A673 (cell line): ENCODE measurements at places on chromosomes 1 and 21.

GRCh38 chr1:154806333-154806732 lies 63.7 kb downstream of the KCNN3 start:
- no peak for DNase-seq

- DNase-seq, result no peak
These were observed 9.5 kb downstream of the JAK1 start for GRCh38 chr1:64956733-64957441.

- no peak for DNase-seq
These were observed 36.0 kb downstream of the RNU1-1 start for GRCh38 chr1:16478091-16478490.

GRCh38 chr1:2471587-2472001 lies 4.5 kb upstream of the PLCH2 start:
- DNase-seq, result no peak

DNA sequence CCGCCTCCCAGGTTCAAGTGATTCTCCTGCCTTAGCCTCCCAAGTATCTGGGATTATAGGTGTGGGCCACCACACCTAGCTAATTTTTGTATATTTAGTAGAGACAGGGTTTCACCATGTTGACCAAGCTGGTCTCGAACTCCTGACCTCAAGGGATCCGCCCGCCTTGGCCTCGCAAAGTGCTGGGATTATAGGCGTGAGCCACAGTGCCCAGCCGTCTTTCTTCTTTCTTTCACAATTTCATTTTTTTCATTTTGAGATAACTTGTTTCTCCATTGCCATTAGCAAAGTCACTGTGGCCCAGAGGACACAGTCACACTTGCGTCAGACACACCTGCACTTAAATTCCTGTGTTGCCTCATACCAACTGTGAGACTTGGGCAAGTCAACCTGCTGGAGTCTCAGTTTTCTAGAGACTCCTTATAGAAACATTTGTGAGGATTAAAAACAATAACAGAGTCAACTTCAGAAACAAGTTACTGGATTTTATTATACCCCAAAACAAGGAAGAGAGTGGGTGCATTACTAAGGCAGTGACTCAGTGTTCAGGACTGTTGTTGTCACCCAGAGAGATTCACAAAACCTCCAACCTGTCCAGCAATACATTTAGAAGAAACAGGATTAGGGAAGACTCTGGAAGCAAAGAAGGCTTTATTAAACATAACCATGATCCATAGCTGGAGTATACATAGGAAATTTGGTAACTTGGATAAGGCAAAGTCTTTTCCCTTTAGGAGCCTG lies 2.6 kb downstream of the TEDDM1 start:
- DNase-seq, result no peak

GRCh38 chr21:34313116-34313515 lies 50.7 kb upstream of the KCNE2 start:
- no peak for DNase-seq

DNA sequence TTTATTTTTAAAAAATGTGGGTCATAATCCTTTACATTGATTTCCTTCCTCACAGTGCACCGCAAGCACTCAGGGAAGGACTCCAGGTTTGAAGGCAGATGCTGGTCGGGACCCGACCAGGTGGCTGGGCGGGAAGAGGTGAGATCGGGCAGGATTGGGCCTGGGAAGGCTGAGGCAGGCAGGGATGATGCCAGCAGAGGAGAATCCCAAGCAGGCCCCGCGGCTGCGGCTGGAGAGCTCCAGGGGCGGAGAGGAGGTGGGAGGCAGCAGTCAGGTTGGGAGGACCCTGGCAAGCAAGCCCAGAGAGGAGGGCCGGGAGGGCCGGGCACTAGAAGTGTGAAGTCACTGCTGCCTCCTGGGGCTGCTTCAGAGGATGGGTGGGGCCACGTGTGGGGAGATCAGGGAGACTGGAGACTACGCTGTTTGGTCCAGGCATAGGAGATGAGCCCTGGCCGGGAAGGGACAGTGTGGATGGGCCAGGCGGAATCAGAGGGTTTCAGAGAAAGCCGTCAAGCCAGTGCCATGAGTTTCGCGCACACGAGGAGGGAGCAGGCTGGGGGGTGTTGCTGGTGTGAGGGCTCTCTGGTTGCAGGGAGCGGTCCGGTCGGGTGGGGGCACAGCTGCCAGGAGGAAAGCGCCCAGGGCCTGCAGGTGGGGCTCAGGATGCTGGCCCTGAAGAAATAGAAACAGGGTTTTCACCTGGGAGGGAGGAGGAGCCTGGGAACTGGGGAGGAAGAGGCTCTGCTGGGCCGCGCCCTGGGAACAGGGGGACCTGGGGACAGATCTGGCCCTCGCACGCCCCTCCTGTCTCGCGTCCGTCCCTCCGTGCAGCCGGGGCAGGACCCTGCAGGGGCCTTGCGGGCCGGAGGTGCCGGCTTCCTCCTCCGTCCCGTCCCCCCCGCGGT lies 888 bp upstream of the COL18A1 start:
- DNase-seq, result peak; percentile 17

DNA sequence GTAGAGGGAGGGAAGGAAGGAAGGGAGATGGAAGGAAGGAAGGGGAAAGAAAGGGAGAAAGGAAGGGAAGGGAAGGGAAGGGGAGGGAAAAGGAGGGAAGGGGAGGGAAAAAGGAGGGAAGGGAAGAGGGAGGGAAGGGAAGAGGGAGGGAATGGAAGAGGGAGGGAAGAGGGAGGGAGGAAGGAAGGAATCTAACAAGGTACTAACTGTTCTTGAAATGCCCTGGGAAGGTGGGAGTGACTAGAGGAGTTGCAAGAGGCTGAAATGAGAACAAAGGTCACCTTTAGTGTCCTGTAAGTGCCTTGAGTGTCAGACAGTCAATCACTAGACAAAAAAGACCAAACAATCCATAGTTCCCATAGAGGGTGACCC lies 2.3 kb upstream of the ATP2B4 start:
- DNase-seq, result no peak

DNA sequence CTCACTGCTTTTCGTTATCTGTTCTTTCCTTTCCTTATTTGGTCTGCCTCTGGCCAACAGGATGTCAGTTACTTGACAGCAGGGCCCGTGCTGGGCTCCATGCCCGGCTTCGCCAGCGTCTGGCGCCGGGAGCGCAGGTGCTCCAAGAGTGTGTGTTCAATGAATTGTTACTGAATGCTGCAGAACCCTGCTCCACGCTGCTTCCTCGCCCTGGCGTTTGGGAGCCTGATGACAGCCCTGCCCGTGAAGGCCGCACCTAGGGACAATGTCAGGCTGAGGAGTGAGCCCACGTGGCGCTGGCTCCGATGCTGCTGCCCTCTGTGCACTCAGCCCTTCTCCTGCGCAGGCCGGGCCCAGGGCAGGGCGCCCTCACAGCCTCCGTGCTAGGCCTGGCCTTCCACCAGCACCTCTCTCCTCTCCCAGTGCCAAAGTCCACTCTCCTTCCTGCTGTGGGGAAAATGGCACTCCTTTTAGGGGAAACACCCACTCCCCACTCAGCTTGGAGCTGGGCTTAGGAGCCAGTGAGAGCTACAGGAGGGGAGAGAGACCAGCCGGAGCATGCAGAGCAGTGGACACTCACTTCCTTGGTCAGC lies 51.4 kb downstream of the ACBD3 start:
- no peak for DNase-seq

- no peak for DNase-seq
These were observed 89.1 kb upstream of the SLC25A33 start for GRCh38 chr1:9449976-9450696.

- no peak for DNase-seq
These were observed 136.7 kb upstream of the MAGI3 start for GRCh38 chr1:113253590-113253989.

GRCh38 chr1:205518661-205519540 lies 14.4 kb downstream of the CDK18 start:
- peak; percentile 45 for DNase-seq

- peak; percentile 54 for DNase-seq
These were observed 112.5 kb upstream of the GFI1 start for GRCh38 chr1:92599184-92599583.

DNA sequence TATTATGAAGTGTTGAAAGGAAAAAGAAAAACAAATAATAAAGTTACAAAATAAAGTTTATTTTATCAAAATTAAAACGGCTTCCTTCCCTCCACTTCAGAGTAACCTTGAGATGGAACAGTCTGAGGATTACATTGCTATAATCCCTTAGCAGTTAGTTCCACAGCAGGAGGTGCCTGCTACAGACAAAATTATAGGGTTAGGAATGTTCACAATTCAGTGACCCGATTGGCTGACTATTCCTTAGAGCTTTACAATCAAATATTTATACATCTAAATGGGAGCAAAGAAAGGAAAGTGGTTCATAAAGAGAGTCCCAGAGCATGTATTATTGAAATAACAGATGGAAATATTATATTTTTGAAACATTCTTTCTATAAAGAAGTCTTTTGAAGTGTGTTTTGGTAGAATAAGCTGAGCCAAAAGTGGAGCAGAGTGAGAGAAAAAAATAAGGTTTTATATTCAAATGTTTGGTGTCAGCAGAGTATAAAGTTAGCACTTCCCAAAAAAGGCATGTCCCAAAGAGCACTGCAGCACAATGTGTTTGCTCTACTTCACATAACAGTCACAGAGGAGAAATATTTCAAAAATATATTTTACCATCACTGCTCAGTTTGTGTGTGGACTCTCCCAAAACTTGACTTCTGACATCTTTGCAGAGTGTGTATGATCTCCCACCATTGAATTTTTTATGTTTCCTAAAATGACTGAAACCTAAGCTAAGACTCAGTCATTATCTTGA lies 71.4 kb upstream of the GORAB start:
- DNase-seq, result peak; percentile 90

DNA sequence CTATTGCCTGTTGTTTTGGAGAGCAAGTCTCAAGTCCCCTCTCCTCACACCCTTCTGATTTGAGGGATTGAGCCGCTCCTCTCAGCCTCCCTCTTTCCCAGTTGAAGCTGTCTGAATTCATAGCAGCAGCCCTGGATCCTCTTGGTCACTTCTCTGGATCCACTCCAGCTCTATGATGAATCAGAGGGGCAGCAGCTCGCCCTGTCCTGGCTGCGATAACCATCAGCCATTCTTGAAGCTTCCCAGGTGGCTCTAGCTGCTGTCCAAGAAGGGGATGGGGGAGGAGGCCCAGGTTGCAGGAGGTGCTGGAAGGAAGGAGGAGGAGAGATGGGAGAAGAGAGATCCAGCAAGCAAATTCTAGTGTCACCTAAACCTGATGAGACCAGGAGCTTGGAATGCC lies 31.3 kb downstream of the WNT4 start:
- DNase-seq, result no peak

DNA sequence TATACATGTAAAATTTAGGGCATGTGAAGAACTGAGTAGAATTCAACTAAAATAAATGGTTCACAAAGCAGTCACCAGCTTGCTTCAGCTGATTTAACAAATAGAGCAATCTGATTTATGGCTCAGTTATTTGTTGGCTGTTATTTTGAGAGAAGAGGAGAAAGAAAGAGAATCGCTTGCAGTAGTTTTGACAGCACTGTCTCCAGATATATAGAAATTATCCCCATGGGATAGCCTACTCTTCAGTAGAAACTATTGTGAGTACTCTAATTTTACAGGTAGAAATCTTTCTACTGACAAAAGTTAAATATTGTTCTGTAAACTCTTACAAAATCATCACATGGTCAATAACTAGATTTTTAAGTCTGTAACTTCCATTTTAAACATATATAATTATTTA lies 1098.2 kb downstream of the MRPL39 start:
- DNase-seq, result no peak

DNA sequence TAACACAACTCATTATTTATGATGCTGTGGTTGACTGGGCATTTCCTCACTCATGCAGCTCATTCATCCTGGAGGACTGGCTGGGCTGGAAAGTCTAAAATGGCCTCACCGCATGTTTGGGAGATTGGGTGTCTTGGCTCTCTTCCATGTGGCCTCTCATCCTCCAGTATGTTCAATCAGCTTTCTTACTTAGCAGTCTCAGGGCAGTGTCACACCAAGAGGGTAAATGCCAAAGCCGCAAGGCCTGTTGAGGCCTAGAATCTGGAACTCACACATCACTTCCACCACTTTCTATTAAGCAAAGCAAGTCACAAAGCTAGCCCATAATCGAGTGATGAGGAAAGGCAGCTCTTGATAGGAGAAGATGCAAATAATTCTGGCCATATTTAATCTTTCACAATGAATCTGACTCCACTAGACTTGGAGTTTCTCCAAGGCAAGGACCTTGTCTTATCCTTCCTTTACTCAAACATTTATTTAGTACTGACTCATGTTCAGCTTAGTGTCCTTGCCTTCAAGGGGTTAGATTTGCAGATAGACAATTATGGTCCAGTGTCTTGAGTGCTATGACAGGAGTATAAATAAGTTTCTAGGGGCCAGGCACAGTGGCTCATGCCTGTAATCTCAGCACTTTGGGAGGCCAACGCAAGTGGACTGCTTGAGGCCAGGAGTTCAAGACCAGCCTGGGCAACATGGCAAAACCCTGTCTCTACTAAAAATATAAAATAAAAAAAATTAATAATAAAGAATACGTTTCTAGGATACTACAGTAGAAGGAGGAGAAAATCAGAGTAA lies 45.1 kb downstream of the TMEM53 start:
- no peak for DNase-seq

GRCh38 chr1:6044481-6045109 lies 1.1 kb upstream of the KCNAB2 start:
- DNase-seq, result no peak

- peak; percentile 84 for DNase-seq
These were observed 121.2 kb downstream of the SLC45A1 start for GRCh38 chr1:8439015-8439702.

- DNase-seq, result no peak
These were observed 37.4 kb downstream of the FCER1A start for GRCh38 chr1:159339536-159339935.

DNA sequence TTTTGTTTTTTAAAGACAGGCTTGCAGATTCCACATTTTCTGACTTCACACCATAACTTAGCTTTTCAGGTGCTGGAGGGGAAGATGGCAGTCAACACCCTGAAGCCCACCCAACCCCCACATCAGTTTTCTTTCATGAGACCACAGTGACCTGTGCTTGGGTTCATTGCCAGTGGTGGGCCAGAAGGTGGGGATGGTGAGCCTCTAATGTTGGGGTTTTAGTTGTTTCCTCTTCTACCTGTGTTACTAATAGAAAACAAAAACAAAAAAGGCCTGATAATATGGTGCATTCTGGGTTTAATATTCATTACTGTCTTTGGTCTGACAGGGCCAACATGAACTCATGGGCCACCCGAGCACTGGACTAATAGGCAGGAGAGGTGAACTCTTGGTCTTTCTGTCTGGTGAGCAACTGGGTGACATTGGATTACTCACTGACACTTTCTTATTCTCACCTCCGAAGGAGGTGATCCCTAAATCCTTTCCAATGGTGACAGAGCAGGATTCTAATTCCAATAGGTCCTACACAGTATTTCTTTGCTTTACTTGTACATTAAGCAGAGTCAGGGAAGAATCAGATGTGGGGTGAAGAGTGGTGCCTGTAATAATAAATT lies 132.8 kb downstream of the CLIC6 start:
- no peak for DNase-seq

GRCh38 chr1:7784492-7785071 lies 491 bp downstream of the PER3 start:
- DNase-seq, result no peak

- no peak for DNase-seq
These were observed 510.9 kb downstream of the PTPRU start for GRCh38 chr1:29747196-29747595.

DNA sequence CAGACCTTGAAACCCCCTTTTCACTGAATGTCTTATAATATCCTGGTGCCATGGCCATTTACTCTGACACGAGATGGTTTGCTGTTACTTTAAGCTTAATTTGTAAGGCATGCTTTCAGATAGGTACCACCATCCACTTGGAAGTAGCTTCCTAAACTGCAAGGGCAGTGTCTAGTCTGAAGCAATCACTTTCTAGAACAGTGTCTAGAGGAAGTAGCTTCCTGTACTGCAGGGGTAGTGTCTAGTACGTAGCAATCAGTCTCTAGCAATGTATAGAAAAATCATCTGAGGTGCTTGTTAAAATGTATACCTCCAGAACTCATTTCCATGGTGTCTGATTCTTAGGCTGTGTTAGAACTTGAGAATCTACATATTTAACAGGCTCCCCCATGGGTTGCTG lies 42.5 kb downstream of the ZBTB40 start:
- DNase-seq, result no peak
